ENCODE measurements at places on chromosomes 4 and X.
A peak's percentile ranks its signal among the peaks of the same experiment; 100 is the strongest.

DNA sequence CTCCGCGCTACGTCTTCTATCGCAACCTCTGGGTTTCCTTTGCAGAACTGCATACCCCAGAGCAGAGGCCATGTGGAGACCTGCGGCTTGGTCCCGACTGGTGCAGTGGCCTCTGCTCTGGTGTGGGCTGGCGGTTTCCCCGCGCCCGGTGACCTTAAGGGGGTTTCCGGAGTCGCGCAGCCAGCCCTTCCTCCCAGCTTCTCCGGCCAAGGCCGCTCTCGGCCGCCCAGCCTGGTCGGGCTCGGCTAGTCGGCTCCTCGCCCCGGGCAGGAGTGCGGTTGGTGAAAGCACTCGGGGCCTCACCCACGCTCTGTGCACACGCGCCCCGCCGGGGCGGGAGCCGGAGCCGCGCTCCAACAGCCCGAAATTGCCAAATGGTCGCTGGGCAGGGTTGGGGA, 84.9 kb downstream of the BCOR start:
- DNase-seq: no peak

GRCh38 chrX:42857766-42858165, 79.8 kb upstream of the PPP1R2C start:
- no peak for DNase-seq

- no peak for DNase-seq
These were observed 19.4 kb downstream of the CLDN22 start for GRCh38 chr4:183300655-183301054.

DNA sequence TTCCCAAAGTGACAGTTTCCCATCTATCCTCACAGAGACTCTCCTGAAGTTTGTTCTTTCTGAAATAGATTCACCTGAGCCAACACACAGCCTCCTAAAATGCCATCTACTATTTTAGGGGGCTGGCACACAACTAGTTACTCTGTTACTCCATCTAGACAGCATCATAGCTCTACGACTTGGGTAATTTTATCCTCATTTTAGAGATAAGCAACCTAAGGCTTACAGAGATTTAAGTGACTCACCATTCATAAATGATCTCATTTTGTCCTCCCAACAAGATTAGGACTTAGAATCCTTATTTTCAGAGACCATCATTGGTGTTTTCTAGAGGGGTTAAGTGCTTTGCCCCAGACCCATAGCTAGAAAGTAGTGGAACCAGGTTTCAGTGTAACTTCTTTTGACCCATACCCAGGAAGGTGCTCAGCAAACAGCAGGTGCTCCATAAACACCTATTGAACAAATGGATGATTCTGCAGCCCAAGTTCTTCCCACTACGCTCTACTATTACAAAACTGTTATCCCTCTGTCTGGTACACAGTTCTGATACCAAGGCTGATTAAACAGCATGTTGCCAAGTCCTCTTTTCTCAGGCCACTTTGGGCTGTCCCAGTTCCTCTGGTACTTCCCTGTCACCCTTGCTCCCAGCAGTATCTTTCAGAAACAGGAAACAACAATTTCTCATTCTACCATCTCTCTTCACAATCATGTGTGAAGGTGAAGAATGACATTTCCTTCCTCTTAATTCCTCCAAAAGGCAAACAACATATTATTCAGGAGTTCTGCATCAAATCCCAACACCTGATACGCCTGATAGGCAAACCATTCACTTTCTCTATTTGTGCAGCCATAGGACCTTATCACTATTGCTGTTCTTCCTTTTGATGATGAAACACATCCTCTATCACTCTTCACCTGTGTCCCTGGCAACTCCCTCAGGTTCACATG, 304.7 kb upstream of the TAPT1 start:
- no peak for DNase-seq

DNA sequence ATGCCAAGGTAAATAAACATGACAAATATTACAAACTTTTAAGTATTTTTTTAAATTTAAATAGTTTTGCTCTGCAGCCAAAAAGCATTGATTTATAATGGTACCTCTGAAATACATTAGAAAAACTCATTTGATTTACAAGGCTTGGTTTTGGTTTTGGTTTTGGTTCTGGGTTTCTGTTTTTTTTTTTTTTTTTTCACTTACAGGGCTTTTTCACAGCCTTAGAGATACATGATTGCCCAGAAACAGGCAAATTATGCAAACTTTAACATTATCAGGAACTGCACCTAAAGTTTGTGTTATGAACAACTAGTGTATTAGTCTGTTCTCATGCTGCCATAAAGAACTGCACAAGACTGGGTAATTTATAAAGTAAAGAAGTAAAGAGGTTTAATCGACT, 196.4 kb upstream of the DDX53 start:
- no peak for DNase-seq

- peak; percentile 43 for DNase-seq
These were observed 20.9 kb upstream of the MTM1 start for GRCh38 chrX:150547375-150548115.

GRCh38 chr4:6197433-6198174, 2.7 kb downstream of the JAKMIP1 start:
- no peak for DNase-seq

- no peak for DNase-seq
These were observed 160.3 kb downstream of the EMCN start for GRCh38 chr4:100357542-100357941.

DNA sequence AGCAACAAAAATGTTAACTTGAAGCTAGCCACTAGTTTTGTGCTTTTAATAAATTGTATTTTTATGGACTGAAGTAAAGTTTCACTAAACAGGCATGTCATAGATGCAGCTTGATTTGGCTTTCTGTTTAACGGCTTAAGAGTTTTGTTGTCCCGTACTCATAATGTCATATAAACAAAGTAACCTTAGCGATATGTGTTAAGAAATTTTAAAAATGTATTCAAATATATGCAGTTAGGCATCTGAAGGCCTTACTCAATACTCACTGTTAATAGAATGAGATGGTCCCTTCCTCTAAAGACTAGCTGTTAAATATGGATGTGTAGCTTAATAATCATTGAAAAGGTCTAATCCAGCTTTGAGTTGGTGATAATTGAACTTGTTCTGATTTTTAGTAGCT, 1.0 kb upstream of the SCLT1 start:
- no peak for DNase-seq

DNA sequence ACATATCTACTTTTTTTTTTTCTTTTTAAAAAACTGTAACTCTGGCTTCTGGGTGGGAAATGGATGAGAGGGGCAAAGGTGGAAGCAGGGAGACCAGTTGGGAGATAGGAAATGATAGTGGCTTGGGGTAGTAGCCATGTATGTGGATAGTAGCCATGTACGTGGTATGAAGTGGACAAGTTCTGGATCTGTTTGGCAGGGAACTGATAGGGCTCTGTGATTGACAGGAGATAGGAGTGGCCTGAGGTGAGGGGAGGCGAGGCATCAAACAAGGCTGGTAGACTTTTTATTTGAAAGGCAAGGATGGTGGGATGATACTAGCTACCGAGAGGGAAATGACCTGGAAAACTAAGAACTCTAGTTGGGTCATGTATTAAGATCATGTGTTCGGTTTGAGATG, 117.8 kb downstream of the AFF1 start:
- DNase-seq: no peak

- DNase-seq: no peak
These were observed 1383.3 kb upstream of the PCDH7 start for GRCh38 chr4:29336861-29337260.

DNA sequence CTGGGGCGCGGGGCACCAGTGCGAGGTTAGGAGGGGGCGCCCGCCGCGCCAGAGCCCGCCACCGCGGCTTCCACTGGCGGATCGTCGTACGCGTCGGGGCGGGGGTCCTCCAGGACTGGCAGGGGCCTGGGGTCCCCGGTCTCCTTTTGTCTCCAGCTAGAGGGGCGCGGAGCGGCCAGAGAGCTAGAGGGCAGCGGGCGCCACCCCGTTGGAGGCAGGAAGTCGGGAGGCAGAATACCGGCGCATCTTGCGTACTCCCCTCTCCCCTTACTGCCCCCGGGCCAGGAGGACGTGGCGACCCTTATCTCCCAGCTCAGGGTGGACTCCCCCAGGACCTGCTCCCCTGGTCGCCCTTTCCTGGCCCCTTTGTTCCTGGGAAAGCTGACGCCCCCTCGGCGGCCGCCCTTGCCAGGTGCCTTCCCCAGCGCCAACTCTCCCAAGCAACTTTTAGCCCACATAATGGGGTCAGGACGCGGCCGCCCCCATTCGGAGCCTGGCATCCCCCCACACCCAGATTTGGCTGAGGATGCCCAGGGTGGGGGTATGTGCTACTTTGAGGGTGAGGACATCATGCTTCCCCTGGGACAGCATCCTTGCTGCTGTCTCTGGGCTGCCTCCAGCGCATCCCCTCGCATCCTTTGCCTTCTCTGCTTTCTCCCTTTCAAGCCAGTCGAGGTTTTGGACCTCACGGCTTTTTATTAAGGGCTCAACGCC, 933 bp downstream of the CNKSR2 start:
- DNase-seq: peak; percentile 0

DNA sequence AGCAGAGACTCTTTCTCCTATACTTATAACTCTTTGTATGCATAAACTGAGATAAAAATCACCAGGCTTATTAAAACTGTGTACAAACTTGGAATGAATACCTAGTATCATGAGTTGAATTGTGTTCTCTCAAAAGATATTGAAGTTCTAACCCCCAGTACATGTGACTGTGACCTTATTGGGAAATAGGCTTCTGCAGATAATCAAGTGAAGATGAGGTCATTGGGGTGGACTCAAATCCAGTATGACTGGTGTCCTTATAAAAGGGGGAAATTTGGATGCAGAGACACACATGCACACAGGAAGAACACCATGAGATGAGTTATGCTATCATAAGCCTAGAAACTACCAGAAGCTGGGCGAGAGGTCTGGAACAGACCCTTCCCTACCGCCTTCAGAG, 26.2 kb downstream of the ZNF827 start:
- DNase-seq: no peak

DNA sequence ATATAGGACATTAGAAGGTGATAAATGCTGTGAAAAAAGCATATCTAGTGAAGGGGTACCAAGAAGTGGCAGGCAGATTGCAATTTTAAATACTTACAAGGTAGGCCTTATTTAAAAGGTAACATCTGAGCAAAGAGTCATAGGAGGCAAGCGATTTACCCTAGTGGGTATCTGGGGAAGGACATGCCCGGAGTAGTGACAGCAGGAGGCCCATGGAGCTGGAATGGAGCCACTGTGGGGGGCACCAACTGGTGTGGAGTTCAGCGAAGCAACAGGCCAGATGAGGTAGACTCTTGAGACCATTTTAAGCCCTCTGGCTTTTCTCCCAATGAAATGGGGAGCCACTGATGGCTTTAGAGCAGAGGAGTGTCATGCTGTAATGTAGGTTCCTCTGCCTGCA, 37.3 kb downstream of the SEC24D start:
- no peak for DNase-seq
